ENCODE measurements at places on chromosomes 11 and 22. TPM values are rescaled to one million over a fixed set of nuclear protein-coding genes. Genes with fewer than 3 reads are reported as not detected.

The GAL3ST1 gene
- total RNA-seq = 0.13 TPM

The ARAP1 gene
- 63.6 TPM for total RNA-seq

The MFRP gene
- not detected for total RNA-seq

The ANO5 gene
- total RNA-seq = 0.26 TPM

The RASGRP2 gene
- total RNA-seq = not detected

The UBQLNL gene
- under 0.01 TPM for total RNA-seq

The ANO9 gene
- 7.4 TPM for total RNA-seq

The PKP3 gene
- total RNA-seq = 328 TPM

The OR51E2 gene
- total RNA-seq = not detected

The TTC28 gene
- total RNA-seq = 1.3 TPM

The KRTAP5-9 gene
- not detected for total RNA-seq

The CDPF1 gene
- total RNA-seq = 8.7 TPM

The RAB39A gene
- not detected for total RNA-seq

The MOGAT2 gene
- not detected for total RNA-seq

The TUB gene
- total RNA-seq = 0.26 TPM

The DENND6B gene
- 1.1 TPM for total RNA-seq

The C11orf86 gene
- total RNA-seq = not detected

The NRIP3 gene
- 2.2 TPM for total RNA-seq

The UBASH3B gene
- 10.0 TPM for total RNA-seq

The USP47 gene
- total RNA-seq = 73.2 TPM

The HBG2 gene
- total RNA-seq = not detected

The SMTNL1 gene
- not detected for total RNA-seq

The NEFH gene
- total RNA-seq = 0.13 TPM

The MLC1 gene
- not detected for total RNA-seq

The TKFC gene
- 22.9 TPM for total RNA-seq
